Suprapubic skin (tissue), 4 donors: ENCODE measurements at places on chromosomes 7 and 10.

DNA sequence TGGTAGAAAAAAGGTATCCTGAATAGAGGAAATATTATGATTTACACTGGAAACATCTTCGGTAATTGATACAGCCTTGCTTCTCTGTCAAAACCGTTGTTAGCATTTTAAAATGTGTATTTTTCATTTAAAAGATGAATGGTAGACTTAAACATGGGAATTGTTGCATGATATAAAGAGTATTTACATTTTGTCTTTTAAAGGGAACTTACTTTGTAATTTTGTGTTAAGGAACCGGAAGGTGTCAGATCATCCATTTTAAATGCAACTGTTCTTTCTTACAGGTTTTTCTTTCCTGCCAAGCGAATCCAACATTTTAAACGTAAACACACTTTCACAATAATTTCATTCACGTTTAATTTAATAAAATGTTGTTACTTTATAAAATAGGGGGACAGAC lies 1.8 kb upstream of the IGF2BP3 start:
- no peak for DNase-seq

GRCh38 chr7:132398253-132398925 lies 177.9 kb downstream of the PLXNA4 start:
- no peak for DNase-seq

GRCh38 chr7:2633538-2634266 lies 1.9 kb downstream of the TTYH3 start:
- peak; percentile 83 for DNase-seq

DNA sequence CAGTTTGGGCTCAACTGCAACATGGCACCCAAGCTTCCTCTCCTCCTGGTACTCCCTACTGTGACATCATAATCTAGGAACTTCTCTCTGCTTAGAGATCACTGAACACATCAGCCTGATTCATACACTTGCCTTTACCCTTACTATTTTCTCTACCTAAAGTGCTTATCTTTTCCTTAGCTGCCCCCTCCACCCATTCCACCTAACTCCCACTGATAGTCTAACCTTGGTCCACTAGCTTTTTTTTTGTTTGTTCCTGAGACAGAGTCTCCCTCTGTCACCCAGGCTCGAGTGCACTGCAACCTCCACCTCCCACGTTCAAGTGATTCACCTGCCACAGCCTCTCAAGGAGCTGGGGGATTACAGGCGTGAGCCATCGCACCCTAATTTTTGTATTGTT lies 15.9 kb downstream of the CUL2 start:
- no peak for DNase-seq

GRCh38 chr10:84224411-84225028 lies 824 bp downstream of the LRIT2 start:
- peak; percentile 38 for DNase-seq

DNA sequence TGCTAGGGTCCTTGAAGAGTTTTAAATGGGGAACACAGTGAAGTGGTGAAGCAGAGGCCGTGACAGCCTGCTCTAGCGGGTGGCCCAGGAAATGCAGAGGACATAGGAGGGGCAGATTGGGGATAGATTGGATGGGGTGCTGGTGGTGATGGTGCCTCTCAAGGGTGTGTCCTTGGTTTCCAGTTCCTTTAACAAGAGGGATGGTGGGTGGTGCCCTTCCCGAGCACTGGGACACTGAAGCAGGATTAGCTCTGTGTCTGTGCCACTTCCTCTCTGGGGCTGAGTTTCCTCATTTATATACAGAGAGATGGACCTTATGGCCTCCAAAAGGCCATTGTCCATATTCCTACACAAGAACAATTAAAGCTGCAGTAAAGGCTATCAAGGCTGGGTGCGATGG lies 285.5 kb downstream of the TCF7L2 start:
- no peak for DNase-seq

- DNase-seq: no peak
Measured at GRCh38 chr10:122503012-122503411, 41.7 kb downstream of the HTRA1 start.

DNA sequence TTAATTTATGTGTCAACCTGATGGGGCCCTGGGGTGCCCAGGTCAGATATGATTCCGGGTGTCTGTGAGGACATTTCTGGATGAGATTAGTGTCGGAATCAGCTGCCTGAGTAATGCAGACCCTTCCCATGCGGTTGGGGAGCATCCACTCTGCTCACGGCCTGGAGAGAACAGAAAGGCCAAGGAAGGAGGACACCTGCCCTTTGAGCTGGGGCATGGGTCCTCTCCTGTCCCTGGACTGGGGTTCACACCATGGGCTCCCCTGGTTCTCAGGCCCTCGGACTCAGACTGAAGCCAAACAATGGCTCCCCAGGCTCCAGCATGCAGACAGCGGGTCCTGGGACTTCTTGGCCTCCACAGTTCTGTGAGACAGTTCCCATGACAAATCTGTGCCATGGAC lies 94.3 kb downstream of the BMS1 start:
- no peak for DNase-seq

DNA sequence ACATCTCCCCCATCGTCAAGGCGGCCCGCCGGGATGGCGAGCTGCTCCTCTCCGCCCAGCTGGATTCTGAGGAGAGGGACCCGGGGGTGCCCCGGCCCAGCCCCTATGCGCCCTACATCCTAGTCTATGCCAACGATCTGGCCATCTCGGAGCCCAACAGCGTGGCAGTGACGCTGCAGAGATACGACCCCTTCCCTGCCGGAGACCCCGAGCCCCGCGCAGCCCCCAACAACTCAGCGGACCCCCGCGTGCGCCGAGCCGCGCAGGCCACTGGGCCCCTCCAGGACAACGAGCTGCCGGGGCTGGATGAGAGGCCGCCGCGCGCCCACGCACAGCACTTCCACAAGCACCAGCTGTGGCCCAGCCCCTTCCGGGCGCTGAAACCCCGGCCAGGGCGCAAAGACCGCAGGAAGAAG lies 10.1 kb downstream of the GDF10 start:
- no peak for DNase-seq

DNA sequence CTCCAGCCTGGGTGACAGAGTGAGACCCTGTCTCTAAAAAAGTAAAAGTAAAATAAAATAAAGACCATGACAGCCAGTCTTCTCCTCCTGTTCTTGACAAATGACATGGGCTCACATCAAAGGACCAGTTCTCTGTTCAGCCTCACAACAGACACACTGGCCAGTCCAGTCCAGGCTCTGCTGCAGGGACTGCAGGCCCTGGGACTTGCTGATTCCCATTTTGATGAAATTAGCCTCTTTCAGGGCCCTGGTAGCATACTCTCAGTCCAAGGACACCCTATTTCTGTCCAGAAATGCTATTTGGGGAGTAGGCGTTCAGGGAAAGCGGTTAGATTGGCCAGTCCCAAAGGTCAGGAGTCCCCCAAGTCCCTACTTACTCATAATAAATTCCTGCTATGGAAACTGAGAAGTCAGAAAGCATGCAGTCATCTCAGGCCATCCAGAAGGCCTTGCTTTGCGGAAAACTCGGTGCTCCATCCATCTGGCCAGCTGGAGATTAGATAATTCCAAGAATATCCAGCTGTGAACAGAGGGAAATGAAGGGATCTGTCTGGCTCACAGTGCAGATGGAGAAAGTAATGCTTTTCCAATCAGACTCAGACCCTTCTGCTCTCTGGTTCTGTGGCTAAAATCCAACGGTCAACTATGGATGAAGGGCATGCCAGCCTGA lies 74.4 kb downstream of the RAB11FIP2 start:
- no peak for DNase-seq

- peak; percentile 89 for DNase-seq
Measured at GRCh38 chr7:28958235-28958979, at the start of gene TRIL. Gene TRIL, minus strand, starts transcription at chr7:28958330. Its CDS starts 284 bp downstream, at chr7:28958046.

DNA sequence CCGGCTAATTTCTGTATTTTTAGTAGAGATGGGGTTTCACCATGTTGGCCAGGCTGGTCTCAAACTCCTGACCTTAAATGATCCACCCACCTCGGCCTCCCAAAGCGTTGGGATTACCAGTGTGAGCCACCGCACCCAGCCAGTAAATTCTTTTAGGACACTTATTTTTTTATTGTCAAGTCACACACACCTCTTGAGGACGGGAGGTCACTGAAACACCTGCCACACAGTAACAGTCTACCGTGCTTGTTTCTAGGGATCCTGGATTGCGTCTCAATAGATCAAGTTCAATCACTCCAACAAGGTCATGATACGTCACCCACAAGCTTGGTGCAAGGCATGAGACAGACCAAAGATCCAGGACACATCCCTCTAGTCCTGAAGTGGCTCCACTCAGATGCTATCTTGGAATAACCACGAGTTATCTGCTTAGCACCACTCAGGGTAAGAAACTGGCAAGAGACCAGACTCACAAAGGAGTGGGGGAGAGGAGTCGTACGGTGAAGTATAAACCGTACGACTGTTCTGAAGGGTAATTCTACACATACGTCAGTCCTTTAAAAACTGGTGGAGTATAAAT lies 58.9 kb upstream of the NCAPG2 start:
- DNase-seq: no peak

GRCh38 chr7:84524714-84525694 lies 330.4 kb upstream of the SEMA3A start:
- no peak for DNase-seq

DNA sequence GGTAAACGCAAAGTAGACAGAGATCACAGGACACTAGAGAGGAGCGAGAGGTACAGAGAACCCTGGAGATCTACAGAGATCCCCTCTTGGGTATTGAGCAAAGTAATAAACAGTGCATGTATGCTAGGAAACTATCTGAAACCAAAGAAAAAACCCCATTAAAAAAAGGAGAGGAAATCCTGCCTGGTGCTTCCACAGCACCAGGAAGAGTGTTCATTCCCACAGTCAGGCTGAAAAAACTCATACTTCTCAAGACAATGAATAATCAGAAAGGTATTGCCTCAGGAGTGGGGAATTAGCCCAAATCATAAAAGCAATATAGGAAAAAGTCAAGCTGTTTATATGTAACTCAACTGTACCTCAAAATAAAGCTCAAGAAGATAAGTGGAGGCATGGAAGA lies 59.1 kb downstream of the ANKRD26 start:
- no peak for DNase-seq

GRCh38 chr10:7986851-7987250 lies 67.6 kb upstream of the GATA3 start:
- no peak for DNase-seq

GRCh38 chr7:151232917-151233701 lies 826 bp downstream of the CHPF2 start:
- DNase-seq: no peak

DNA sequence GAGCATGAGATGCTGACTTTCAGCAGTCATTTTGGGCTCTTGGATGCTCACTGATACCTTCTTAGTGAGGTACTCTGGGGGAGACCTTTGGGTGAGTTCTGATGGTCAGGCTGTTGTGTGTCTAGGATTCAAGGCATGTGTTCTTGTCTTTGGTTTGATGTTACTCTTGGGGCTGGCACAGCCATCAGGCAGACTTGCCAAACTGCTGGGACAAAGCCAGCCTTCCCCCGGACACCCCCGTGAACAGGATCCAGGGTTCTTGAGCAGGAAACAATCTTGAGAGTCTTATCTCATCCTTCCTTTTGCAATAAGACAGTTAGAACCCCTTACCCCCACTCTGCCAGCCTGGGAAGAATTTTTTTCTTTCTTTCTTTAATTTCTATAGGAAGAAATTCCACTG lies 42.2 kb downstream of the SUFU start:
- DNase-seq: no peak

DNA sequence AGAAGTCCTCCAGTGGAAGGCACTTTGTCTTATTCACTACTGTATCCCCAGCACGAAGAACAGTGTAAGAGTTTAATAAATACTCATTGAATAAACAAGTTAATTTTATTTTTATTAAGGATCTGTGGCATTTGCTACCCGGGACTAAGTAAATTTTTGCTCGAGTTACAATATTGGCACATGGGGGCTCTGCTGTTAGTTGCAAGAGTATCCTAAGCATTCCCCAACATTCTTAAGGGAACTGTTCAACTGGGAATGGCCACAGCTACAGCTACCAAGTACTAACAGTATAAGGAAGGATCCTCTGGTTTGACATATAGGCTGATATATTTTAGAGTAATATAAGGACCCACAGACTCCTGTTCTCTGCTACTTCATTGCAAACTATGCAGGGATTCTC lies 8.7 kb upstream of the LRRTM3 start:
- no peak for DNase-seq

DNA sequence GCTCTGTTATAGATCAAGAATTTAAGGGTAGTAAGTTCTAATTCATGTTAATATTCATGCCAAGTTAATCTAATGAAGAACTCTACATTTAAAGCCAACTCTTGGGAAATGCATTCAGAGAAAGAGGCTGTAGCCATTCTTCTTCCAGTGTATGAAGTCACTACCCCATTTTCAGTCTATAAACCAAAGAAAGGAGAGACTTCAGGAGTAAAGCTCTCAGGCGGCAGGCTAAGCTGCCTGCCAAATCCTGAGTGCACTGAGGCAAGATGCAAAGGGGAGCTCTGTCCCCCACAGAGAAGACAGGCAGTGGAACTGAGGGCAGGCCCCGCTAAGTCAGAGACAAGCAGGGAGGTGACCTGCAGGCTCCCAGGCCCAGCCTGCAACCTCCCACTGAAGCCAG lies 41.5 kb downstream of the SLIT1 start:
- DNase-seq: no peak

DNA sequence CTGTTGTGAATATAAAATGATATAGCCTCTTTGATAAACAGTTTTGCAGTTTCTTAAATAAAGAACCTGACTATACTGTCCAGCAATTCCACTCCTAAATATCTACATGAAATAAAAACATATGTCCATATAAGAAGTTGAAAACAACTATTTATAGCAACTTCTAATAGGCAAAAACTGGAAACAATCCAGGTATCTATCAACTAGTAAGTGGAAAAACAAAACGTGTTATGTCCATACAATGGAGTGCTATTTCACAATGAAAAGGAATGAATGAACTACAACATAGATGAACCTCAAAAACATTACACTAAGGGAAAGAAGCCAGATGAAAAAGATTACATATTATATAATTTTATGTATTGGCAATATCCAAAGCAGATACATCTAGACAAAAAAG lies 268.9 kb downstream of the CSTF2T start:
- DNase-seq: no peak

GRCh38 chr7:156783864-156784263 lies 109.1 kb downstream of the LMBR1 start:
- no peak for DNase-seq

DNA sequence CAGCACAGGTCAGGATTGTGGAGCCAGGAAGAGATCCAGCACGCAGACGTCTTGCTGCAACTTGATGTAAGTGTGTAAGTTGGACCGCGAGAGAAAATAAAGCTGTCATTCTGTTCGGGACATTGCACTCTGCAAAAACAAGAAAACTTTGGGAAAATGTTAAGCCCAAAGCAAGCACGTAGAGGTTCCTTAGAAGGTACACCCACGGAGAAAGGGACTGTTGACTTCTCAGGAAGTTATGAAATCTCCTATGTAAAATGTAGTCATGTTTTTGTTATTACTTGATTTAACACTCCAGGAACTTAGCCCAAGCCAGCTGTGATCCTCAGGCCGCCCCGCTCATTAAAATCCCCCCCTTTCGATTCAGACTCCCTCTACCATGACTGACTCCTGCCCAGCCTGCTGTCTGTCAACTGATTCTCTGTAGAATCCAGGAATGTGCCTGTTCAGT lies 196.1 kb upstream of the TCF7L2 start:
- no peak for DNase-seq

GRCh38 chr7:74267756-74268565 lies 13.8 kb upstream of the RFC2 start:
- no peak for DNase-seq
